Right renal pelvis (tissue), 4 donors: ENCODE measurements at places on chromosomes 4 and X. TPM values are rescaled to one million over a fixed set of nuclear protein-coding genes. Genes with fewer than 3 reads are reported as not detected.

GRCh38 chrX:1134976-1135375, 77.5 kb downstream of the CRLF2 start:
- no peak for DNase-seq

The ADH1C gene
- 120 TPM for polyA plus RNA-seq

DNA sequence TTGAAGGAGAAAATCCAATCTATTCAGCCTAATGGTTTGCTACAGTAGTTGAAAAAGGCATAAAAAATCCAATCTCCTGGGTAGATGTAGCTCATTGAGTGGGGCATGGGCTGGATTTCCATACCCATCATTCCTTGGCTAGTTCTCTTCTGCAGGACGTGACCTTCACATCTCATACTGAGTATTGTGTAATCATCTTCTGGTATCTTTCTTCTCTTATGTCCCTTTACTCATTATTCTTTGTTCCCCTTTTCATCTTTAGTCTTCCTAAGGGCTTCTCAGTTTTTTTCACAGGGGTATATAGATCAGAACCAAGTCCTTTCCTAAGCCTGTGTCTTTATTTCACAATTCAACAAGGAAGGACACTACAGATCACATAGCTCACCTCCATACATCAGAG, 727.6 kb upstream of the MAGEB2 start:
- no peak for DNase-seq

- DNase-seq = no peak
These were observed 22.5 kb downstream of the MID1 start for GRCh38 chrX:10597871-10598270.

DNA sequence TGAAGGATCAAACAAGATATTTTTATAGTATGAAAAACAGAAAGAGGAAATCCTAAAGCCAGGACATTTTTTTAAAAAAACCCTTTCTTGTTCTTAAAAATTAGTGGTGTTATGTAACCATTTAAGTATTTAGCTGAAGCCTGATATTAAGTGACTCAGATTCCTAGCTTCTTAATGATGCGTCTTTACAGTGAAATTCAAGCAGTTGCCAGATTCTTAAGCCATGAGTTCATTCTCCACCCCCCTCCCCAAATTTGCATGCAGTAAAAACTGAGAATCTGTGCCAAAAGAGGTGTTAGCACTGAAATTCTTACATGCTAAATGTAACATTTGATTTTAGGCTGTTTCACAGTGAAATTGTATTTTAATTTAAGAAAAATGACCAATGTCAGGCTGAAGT, 180.8 kb downstream of the RAPGEF2 start:
- DNase-seq = no peak
